ENCODE measurements at places on chromosomes 2 and 18.

DNA sequence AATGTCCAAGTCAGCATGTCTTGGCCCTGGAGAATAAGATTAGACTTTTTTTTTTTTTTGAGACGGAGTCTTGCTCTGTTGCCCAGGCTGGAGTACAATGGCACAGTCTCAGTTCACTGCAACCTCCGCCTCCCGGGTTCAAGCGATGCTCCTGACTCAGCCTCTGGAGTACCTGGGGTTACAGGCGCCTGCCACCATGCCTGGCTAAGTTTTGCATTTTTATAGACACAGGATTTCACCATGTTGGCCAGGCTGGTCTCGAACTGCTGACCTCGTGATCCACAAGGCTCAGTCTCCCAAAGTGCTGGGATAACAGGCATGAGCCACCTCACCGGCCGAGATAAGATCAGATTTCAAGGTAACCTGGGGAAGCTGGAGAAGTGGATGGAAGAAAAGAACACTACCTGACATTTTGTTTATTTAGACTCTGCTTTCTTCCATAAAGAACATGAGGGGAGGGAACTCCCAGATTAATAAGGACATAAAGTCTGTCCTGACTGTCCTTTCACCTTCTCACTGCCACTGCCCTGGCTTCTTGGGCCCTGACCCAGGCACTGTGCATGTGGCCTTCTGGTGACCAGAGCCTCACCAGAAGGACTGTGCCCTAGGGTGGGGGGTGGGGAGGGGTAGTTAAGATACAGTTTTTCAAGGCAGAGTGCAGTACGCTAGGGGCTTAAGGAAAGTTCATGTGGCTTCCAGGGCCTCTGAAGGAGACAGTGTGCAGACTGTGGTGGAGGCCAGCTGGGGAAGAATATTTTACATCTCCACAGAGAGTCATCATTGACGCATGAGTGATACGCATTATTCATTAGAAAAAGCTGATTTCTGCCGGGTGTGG lies 4.8 kb upstream of the IMPA2 start:
- no peak for DNase-seq

DNA sequence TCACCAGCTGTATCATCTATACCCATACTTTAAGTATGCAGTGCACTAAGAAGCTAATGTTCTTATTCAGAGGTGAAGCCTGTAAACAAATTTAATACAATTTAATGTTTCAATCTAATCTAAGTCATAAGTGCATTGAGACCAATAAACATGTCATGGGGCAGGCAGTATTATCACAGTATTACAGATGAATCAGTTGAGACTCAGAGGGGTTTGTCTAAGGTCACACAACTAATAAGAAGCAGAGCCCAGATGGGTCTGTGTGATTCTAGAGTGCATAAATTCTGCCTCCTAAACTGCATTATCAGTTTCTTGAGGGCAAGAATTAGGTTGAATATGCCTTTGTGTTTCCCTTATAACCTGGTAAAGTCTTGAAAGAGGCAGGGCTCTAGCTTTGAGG lies 140.9 kb upstream of the RNF152 start:
- no peak for DNase-seq

DNA sequence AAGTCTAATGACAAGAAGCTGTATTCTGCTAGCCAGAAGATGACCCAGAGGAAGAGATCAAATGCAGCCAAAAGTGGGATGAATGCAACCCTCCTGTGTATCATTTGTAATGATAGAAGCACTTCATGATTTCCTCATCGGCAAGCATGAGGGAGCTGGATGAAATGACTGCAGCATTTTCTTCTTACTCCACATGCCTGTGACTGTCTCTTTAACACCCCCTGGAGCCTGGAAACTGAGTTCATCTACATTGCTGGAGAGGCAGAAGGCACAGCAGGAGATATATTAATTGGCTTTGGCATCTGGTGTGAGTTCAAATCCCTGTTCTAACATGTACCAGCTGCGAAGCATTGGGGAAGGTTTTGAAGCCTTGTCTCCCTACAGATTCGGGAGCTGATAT lies 37.7 kb downstream of the ID2 start:
- DNase-seq = no peak

DNA sequence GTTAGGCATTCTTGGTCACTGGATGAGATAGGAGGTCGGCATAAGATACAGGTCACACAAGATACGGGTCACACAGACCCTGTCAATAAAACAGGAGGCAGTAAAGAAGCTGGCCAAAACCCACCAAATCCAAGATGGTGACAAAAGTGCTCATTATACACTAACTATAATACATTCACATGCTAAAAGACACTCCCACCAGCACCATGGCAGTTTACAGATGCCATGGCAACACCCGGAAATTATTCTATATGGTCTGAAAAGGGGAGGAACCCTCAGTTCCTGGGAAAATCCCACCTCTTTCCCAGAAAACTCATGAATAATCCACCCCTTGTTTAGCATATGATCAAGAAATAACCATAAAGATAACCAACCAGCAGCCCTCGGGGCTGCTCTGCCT lies 56.0 kb upstream of the PTPRM start:
- no peak for DNase-seq

- DNase-seq = no peak
Measured at GRCh38 chr2:179985163-179985820, 21.8 kb downstream of the CWC22 start.

GRCh38 chr2:3483227-3483985 lies 35.9 kb downstream of the ADI1 start:
- DNase-seq = no peak

DNA sequence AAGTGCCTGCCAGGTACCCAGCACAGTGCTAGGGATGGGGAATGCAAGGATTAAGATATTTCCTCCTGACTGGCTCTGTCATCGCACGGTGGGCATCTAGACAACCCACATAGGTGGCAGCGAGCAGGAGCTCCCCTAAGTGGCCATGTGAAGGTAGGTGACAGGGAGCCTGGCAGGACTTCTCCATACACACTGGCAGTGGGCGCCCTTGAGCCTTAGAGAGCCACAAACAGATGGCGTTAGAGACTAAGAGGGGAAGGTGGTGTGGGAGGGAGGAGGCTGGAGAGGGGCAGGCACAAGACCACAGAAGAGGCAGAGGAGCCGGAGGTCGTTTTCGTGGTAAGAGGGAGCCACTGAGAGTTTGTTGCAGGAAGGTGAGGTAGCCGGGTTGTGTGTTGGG lies 15.2 kb downstream of the PRELID3A start:
- DNase-seq = no peak

DNA sequence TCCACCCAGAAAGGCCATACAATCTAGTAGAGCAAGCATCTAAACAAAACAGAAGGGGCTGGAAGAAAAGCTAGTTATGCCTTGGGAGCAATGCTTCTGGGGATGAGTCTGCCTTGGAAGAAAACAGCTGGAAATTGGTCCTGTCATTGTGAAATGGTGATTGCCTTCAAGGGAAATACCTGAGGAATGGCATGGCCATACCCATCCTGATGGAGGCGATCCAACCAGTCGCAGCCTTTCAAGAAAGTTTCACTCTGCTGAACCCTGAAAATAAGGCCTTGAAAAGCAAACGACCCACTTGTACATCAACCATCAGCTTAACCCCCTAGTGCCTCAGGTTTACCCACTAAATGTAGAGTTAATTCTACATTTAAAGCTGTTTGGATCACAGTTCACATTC lies 72.6 kb upstream of the PID1 start:
- no peak for DNase-seq

- no peak for DNase-seq
Measured at GRCh38 chr2:213688133-213688532, 403.9 kb downstream of the SPAG16 start.

GRCh38 chr18:2515908-2516625 lies 55.2 kb downstream of the METTL4 start:
- no peak for DNase-seq

GRCh38 chr18:48675912-48676311 lies 137.1 kb downstream of the CTIF start:
- no peak for DNase-seq

DNA sequence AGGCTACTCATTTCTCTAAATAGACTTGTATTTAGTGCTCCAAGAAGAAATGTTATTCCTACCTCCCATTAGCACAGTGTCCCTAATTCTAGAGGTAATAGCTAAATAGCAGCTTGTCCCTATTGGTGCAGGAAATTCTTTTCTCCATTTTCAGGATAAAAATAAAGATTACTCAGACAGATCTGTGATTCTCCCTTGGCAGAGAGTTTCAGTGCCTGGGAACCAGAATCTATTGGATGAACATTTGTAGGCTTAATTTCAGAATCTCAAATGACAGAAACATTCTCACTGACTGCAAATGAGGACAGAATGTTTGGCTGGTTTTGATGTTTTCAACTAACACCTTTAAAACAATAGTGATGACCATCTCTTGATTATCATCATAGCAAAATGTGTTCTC lies 33.3 kb upstream of the LGALSL start:
- DNase-seq = no peak

GRCh38 chr2:216927163-216927562 lies 67.3 kb upstream of the TNP1 start:
- no peak for DNase-seq

DNA sequence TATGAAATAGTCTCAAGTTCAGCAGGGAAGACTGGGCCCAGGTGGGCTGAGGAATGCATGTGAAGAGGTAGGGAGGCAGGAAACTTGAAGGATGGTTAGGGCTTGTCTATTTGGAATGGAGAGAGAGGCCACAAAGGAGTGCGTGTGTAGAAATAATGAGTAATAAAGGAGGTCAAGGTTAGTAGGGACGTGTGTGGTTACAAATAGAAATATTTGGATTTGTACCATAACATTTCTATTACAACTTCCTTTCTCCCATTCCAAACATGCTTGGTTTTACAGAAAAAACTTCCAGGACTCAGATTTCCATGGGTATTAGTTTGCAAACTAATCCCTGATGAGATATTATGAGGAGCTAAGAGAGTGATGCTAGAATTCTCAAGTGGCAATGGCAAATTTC lies 280.6 kb downstream of the NCKAP5 start:
- DNase-seq = no peak

GRCh38 chr2:45857867-45858520 lies 206.5 kb downstream of the PRKCE start:
- no peak for DNase-seq

- no peak for DNase-seq
Measured at GRCh38 chr2:162824304-162824703, 14.3 kb downstream of the KCNH7 start.

DNA sequence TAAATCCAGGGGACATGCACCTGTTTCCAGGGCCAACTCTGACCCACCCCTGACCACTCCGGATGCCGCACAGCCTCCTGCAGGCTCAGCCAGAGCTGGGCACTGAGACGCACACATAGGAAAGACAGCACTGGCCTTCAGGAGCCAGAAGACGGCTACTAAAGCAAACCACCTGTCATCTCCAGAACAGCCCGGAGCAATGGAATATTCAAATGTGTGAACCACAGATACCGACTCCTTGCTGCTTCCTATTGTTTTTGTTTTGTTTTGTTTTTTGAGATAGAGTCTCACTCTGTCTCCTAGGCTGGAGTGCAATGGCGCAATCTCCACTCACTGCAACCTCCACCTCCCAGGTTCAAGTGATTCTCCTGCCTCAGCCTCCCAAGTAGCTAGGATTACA lies 94.0 kb downstream of the LAMA1 start:
- DNase-seq = no peak

DNA sequence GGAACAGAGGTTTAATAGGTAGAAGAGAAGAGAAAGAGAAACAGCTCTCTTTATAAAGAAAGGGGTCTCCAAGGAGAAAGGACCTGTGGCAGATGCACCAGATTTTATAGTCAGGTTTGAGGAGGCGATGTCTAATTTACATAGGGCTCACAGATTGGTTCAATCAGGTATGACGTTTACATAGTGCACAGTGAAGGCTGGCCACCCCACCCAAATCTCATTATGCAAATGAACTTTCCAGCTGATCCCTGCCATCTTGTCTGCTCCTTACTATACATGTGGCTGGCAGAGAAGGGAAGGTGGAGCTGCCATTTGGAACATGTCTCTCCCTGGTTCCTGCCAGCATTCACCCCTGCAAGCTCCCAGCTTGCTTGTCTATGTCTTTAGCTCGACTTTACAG lies 557.8 kb downstream of the SUCLG1 start:
- no peak for DNase-seq

GRCh38 chr2:128772671-128773070 lies 454.0 kb upstream of the HS6ST1 start:
- no peak for DNase-seq

DNA sequence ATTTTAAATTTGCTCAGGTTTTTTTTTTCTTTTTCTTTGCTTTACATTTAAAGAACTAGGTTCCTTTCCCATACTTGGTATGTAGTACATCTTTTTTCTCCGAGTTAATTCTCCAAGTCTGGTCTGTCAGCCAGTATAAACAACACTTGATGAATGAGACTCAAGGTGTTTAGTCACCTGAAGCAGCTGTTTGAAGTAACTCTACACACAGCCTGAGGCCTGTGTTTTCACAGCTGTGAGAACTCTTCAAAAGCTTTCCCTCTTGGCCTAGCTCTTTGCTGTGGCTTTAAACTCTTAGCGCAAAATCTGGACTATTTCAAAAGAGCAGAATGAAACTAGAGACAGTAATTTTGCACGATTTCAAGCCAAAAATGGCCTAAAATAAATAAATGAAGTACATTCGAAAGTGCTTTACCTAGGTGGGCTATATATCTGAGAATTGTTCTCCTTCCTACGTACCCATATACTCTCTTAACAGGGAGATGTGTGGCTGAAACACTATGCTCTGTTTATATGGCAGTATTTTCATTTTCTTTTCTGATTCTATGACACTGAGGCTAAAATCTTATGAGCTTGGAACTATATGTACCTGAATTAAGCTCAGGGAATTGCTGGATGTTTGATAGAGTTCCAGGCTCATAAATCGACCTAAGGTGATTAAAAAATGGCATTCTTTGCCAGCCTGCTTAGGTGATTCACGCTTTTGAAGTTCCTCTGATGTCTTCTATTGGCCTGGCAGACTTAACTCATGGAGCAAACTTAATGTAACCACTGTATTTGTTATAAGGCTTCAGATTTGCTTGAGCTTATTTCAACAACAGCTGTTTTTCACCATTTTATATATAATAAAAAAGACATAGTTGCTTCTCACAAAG lies 1044.1 kb upstream of the ZEB2 start:
- no peak for DNase-seq

DNA sequence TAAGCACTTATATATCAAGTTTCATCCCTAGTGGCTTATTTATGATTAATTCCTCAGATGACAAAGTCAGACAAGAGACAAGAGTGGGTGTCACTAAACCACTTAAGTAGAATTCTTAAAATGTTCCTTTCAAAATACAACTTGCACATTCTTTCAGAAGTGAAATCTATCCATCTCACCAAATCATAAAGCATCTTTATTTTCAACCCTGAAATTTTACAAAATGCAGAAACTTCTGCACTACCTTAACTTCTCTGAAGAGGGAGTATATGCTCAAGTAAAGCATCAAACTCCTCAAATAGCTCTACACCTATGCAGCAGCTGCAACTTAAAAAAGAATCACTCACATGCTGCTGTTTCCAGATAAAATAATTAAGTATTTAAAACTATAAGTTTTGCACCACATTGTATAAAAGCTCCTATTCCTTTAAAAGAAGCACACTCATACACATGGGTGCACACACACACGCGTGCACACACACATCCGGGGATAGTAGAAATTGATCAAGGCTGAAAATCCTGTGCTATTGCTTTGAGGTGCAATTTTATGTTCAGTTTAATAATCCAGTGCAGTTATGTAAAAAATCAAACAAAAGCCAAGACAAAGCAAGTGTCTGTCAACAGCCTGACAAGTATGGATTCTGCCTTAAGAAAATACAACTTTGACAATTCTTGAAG lies 244.5 kb downstream of the TCF4 start:
- no peak for DNase-seq

Measured in activated T-helper 1 cell treated with Interleukin-2 at 50 U/mL for 16 hours (primary cell).